ENCODE measurements at places on chromosomes 3 and 15.
A peak's percentile ranks its signal among the peaks of the same experiment; 100 is the strongest.

- no peak for DNase-seq
Observed at GRCh38 chr3:88167704-88168103, 17.9 kb downstream of the C3orf38 start.

GRCh38 chr3:124680521-124680920 lies 49.7 kb upstream of the UMPS start:
- no peak for DNase-seq

- no peak for DNase-seq
Observed at GRCh38 chr3:98897701-98898100, 3.8 kb downstream of the DCBLD2 start.

GRCh38 chr15:23806980-23807379 lies 119.9 kb upstream of the NDN start:
- no peak for DNase-seq

DNA sequence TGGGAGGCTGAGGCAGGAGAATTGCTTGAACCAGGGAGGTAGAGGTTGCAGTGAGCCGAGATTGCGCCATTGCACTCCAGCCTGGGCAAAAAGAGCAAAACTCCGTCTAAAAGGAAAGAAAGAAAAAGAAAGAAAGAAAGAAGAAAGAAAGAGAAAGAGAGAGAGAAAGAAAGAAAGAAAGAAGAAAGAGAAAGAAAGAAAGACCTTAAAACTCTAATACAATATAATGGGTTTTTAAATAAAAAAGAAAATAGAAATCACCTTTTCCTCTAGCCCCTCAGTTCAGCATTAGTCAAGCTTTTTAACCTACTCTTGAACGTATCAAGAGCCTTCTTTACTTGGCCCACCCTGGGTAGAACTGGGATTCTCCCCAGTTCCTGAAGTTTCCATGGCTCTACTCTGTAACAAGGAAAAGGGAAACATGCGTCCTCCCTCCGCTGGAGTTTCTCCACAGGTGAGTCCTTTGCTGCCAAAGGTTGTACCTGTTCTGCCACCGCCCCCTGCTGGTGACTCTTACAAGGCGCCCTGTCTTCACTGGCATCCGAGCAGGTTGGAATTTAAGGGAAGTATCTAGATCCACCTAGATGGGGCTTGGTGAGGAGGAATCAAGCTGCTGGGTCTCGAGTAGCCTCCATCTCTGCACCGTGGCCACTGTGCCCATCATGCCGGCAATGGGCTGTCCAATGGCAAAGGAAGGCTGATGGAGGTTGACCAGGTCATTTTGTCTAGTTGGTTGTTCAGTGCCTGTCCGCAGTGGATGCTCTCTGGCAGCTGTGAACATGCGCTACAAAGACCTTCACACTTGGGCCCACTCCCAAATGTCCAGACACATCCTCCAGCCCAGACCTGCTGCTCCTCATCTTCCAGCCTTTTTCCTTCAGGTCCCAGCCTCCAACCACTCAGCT lies 20.6 kb upstream of the EPHB3 start:
- peak; percentile 58 for DNase-seq

DNA sequence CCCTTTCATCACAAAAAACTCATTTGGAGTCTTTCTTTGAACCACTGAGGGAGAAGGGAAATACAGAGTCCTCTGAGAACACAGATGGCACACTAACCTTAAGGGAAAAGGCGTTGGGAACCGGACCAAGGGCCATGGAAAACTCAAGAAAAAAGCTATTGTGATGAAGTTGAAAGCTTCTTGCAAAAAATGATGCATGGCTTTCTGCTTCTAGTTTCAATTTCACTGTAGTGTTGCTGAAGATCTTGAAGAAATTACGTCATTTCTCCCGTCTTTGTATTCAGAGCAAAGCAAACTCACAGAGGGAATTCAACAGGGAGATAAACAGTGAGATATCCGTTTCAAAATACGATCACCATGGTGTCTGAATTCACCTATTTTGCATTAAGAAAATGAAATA lies 642.3 kb upstream of the ADAMTS9 start:
- no peak for DNase-seq

DNA sequence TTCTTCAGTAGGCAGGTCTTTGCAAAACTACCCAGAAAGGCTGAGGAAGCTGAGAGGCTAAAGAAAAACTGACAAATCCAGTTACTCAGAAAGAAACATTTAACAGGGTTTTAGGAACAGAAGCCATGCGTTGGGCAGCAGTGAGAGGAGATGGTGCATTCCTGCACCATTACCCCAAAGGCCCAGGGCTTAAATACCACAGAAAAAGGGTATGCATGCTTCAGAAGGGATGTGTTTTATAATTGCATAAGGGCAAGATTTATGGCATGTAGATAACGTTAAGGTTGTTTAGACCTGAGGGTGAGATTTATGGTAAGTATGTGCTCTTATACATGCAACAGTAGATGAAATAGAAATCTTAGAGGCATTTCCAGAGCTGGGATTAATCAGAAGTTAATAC lies 10.0 kb downstream of the C3orf52 start:
- no peak for DNase-seq

DNA sequence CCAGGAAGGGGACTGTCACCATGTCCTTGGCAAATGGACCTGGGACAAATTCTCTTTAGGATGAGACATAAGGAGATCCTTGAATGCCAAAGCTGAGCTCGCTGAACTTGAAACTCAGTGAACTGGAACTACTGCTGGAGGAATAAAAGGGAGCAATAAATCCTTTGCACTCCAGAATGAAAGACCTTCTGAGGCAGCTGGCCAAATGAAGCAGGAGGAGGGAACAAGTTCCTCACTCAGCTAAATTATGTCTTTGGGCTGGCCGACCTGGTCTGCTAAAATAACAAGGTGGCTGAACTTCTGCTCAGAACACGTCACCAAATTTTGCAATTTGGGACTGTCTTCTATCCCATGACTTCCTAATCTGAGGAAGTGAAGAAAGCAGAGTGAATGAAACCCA lies 314.7 kb downstream of the LPP start:
- no peak for DNase-seq

- no peak for DNase-seq
Observed at GRCh38 chr15:34812369-34812768, 17.0 kb upstream of the ACTC1 start.

DNA sequence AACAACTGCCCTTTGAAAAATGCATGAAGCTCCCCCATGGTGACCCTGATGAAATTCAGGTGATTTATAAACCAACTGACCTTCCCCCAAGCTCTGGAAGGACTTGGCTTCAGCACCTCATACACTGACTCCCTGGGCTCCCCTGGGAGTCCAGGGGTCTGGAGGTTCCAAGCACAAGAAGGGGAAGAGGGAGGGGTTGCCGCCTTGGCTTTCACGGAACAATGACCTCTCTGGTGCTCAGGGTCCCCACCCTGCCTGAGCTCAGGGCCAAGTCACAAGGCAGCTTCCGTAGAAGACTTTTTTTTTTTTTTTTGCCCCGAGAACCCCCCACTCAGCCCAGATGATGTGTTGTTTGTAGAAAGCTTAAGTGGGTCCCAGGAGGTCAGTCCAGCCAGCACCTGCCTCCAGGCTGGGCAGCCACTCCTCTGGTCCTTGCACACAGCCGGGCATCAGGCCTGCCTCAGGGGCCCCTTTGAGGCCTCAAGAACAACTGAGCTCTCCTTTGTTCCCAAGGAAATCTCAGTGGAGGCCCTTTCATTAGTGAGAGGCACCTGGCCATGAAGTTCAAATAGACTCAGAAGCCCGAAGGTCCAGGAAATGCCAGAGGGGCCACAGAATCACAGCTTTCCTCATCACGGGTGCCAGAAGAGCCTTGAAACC lies 14.0 kb upstream of the ALAS1 start:
- DNase-seq = no peak

DNA sequence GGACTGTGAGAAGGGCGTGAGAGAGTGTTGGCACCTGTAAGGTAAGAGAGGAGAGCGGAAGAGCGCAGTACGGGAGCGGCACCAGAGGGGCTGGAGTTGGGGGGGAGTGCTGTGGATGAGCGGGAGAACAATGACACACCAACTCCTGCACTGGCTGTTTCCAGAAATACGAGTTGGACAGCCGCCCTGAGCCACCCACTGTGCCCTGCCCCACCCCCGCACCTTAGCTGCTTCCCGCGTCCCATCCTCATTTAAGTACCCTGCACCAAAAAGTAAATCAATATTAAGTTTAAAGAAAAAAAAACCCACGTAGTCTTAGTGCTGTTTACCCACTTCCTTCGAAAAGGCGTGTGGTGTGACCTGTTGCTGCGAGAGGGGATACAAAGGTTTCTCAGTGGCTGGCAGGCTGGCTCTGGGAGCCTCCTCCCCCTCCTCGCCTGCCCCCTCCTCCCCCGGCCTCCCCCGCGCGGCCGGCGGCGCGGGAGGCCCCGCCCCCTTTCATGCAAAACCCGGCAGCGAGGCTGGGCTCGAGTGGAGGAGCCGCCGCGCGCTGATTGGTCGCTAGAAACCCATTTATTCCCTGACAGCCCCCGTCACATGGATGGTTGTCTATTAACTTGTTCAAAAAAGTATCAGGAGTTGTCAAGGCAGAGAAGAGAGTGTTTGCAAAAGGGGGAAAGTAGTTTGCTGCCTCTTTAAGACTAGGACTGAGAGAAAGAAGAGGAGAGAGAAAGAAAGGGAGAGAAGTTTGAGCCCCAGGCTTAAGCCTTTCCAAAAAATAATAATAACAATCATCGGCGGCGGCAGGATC lies at the start of gene SOX2:
SOX2 (plus strand) TSS at position 601 of the 811 bp plus-strand sequence. CDS start 436 bp downstream, outside the sequence.
- peak; percentile 95 for DNase-seq

GRCh38 chr3:43580181-43580580 lies 41.6 kb downstream of the ANO10 start:
- DNase-seq = no peak

DNA sequence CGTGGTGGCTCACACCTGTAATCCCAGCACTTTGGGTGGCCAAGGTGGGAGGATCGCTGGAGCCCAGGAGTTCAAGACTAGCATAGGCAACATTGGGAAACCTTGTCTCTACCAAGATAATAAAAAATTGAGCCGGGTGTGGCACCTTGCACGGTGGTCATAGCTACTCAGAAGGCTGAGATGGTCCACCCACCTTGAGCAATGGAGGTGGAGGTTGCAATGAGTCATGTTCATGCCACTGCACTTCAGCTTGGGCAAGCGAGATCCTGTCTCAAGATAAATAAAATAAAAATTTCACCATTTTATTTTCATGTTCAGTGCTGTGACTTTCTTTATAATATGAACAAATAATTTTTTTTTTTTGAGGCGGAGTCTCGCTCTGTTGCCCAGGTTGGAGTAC lies 12.5 kb downstream of the MAPK6 start:
- no peak for DNase-seq

DNA sequence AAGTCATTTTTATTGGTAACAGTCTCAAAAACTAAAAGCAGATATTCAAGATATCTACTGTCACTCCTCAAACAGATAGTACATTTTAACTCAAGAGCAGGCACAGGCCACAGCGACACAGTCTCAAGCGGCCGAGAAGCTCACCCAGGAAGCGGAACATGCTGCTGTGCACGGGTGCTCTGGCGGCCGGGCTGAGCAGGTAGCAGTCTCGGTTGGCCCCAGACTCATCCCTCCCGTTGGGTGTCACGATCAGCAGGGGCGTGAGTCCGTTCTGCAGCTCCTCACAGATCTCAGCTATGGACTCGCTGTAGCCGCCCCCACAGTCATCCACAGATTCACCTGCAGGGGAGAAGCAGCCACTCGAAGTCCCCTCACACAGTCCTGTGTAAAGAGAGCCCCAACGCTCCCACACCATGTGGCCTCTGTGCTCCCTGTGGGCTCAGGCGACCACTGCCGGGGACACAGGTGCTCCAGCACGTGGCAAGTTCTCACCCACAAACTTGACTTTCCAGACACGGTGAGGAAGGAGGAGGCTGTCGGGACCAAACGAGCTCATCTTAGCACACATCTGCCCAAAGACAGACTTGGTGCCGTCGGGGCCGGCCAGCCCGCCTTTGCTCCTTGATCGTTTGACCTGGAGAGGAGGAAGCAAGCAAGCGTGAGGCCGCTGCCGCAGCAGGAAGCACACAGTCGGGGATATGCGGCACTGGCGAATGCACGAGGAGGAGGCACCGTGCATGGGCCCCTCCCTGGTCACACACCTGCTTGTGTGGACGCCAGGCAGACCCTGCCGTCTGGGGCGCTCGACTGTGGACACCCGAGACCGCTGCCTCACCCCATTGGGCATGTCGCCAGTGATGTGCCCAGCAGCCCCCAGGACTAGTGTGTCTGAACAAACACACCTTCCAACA lies 17.7 kb upstream of the OCA2 start:
- DNase-seq = no peak

DNA sequence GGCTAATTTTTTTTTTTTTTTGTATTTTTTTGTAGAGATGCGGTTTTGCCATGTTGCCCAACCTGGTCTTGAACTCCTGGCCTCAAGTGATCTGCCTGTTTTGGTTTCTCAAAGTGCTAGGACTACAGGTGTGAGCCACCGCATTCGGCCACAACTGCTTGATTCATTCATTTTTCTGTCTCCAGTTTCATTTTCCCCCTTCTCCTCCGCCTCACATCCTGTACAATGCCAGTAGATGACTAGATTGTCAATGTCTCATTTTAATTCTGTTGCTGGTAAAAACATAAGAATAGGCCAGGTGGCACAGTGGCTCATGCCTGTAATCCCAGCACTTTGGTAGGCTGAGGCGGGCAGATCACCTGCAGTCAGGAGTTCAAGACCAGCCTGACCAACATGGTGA lies 12.0 kb upstream of the ZNF592 start:
- no peak for DNase-seq

DNA sequence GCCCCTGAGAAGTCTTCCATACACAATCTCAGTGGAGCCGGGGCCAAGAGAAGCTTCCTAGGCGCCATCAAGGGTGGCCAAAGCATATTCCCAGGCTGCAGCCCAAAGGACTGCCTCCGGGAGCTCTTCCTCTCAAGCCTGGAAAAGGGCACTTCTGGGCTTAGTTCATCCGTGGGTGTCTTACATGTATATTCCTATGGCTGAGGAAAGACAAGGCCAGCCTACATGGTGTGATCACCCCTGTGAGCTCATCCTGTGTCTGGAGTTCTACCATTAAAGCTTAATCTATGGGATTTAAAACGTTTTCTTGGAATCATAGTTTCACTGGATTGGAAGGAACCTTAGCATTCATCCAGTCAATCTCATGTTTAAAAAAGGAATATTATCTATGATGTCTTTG lies 21.9 kb upstream of the TIMP4 start:
- DNase-seq = no peak

GRCh38 chr15:95196176-95196915 lies 965.0 kb downstream of the MCTP2 start:
- DNase-seq = no peak

- DNase-seq = no peak
Observed at GRCh38 chr3:58175187-58175436, 35.7 kb downstream of the DNASE1L3 start.

GRCh38 chr3:62277450-62277849 lies 95.9 kb downstream of the FEZF2 start:
- DNase-seq = no peak

GRCh38 chr3:81911221-81911620 lies 149.8 kb upstream of the GBE1 start:
- no peak for DNase-seq

GRCh38 chr15:75327491-75327890 lies 8.4 kb upstream of the COMMD4 start:
- no peak for DNase-seq

DNA sequence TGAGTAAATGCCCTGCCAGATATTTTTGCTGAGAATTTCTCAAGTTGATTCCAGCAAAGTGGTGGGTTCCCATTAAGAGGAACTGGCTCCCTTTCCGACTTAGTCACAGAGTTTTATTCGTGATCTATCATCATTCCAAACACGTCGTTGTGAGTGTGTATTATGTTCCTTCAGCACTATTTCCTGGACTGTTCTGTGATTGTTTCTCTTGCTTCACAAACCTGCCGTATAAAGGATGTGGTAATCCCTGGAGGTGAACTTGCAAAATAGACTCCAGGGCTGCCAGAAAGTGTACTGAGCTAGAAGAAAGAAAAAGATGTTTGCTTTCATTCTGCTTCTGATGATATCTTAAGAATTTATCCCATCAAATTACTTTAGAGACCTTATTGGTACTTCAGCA lies 14.5 kb upstream of the CAPN3 start:
- DNase-seq = no peak

- no peak for DNase-seq
Observed at GRCh38 chr15:81286621-81287121, 37.3 kb downstream of the STARD5 start.

All from 8988T (cell line).